ENCODE measurements at places on chromosomes 16 and 17. TPM values are rescaled to one million over a fixed set of nuclear protein-coding genes. Genes with fewer than 3 reads are reported as not detected.

DNA sequence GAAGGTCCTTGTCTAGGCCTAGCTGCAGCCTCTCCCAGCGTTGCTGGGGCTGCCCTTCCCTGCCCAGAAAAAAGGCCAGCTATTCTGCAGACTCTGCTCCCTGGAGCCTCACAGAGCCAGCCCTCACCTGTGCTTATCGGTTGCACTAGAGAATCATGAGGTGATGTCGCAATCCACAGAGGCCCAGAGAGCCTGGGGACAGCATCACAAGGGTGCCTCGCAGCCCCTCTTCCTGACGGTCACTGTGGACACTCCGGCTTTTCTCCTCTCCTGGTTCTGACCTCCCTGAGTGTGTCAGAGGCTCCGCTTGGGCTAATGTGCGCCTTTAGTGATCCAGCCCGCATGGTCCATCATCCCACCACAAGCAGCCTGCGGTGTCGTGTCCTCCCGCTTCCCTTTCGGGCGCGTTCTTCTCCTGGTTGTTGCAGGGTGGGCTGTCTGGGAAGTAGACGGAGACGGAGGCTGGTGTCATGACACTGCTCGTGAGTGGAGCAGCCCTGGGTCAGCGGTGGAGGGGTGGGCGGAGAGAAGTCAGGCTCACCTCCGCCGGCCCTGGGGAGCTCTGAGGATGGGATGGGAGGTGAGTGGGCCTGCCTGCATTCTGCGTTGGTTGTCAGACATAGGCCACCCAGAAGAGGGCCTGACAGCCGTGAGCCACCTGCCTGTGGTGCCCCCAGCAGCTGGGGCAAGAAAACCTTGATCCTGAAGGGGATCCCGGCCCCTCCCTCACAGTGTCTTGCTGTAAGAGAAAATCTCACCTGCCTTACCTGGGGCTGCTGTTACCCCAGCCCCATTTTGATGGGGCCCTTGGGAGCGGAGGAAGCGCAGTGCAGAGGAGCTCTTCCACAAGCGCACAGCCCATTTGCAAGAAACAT is 165.9 kb upstream of the CHMP6 start:
- no peak for DNase-seq

The TSPAN10 gene
- total RNA-seq: 0.29 TPM

The CDRT15 gene
- not detected for total RNA-seq

DNA sequence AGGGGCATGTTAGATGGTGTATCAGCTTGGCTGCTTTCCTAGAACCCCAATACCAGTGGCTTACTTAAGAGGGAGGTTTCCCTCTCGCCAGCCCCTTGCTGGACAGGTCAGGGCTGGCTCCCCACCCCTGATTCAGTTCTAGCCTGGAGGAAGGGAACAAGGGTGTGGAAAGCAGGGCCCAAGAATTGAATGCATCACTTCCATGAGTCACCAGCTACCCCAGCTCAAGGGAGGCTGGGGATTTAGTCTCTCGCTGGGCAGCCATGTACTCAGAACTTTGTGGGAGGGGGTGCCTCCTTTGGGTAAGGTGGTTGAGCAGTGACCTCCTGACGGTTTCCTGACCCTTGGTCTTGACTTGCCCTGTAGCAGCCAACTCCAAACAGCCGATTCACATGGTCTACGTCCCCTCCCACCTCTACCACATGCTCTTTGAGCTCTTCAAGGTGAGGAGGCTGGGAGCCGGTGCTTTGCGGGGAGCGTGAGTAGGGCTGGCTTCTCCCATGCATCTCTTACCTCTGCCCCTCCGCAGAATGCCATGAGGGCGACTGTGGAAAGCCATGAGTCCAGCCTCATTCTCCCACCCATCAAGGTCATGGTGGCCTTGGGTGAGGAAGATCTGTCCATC is 12.8 kb downstream of the PDK2 start:
- DNase-seq: no peak

The MRPL10 gene
- 33.5 TPM for total RNA-seq

The PITPNM3 gene
- 1.1 TPM for total RNA-seq

The ODAD4 gene
- total RNA-seq: 0.48 TPM

All from mesenteric fat pad (tissue), 1 donor.